ENCODE measurements at places on chromosomes 16 and 17. TPM values are rescaled to one million over a fixed set of nuclear protein-coding genes. Genes with fewer than 3 reads are reported as not detected.
A peak's percentile ranks its signal among the peaks of the same experiment; 100 is the strongest.

The NFE2L1 gene
- total RNA-seq, result 418 TPM

The P2RX1 gene
- 0.85 TPM for total RNA-seq

The NUP93 gene
- 18.1 TPM for total RNA-seq

The HOXB9 gene
- total RNA-seq, result not detected

GRCh38 chr17:29291163-29291752 is 2.7 kb downstream of the NUFIP2 start:
- H3K4me3 ChIP-seq, result peak overlapping the region; percentile 93
- no peak for DNase-seq
- H3K27ac ChIP-seq, result peak overlapping the region; percentile 100

DNA sequence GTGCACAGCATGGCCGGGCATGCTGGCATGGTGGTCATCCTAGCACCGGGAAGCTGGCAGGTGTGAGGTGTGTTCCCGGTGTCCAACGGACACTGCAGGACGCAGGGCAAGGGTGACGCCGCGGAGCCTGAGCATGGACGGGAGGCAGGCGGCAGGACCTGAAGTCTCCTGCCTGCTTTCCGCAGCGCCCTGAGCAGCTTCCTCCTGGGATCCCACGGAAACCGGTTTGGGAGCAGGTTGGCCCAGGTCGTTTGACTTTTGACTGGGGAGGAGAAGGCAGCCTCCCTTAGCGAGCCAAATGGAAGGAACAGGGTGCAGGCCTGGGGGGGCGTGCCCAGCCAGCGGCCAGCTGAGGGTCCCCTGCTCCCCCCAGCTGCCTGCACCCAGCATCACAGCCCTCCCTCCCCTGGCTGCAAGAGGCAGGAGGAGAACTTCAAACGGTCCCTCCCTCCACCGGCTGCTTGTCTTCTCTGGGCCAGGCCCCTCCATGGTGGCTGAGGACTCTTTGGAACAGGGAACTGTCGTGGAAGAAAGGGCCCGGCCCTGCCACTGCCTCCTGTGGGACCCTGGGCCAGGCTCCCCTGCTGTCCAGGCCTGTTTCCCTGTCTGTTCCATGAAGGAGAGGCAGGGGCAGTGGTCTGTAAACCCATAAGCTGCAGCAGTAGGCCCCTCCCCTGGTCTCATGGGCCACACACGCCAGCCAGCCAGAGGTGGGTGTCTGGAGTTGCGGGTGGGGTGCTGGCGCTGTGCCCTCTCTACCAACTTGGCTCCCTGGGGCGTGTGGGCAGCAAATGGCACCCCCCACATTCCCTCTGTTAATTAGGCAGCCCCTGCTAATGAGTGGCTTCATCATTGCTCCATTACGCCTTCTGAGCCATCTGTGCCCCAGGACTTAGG is 7.8 kb upstream of the ADGRG1 start:
- H3K27ac ChIP-seq, result no peak overlapping the region
- no peaks in the 10 kb centered on the region for H3K27me3 ChIP-seq
- H3K4me1 ChIP-seq, result peaks cover 30% of the 10 kb centered on the region
- no peak for DNase-seq
- H3K36me3 ChIP-seq, result no peaks in the 10 kb centered on the region

DNA sequence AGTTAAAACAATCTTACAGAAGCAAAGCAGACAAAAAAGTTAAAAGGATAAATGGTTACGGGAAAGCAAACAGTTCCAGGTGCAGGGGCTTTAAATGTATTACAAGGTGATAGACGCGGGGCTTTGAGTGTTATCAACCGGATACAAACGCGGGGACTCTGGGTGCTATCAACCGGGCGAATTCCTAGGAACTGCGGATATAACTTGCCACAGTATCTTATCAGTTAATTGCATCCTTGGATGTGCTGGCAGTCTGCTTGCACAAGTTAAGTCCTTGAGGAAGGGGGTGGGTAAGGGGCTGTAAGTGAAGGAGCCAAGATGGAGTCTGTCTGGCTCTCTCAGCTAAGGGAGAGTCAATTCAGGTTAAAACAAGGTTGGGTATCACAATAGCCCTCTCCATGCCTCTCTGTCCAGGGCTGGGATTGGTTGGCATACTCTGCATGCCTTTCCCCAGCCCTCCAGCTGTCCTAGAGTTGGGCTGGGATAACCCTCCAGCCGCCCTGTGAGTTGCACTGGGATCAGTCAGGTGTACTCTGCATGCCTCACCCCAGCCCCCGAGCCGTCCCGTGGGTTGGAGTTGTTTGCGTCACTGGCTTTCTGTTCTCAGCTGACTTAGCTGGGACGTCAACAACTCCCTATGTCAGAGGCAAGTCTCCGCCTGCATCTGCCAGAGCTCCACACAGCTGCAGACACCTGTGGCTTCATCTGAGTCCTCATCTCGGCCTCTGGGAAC is 40.9 kb downstream of the TMEM235 start:
- H3K4me3 ChIP-seq, result no peak overlapping the region
- peak; percentile 70 for DNase-seq
- H3K27ac ChIP-seq, result no peak overlapping the region
- H3K27me3 ChIP-seq, result no peaks in the 10 kb centered on the region
- H3K4me1 ChIP-seq, result no peaks in the 10 kb centered on the region

The SMIM5 gene
- total RNA-seq, result 6.4 TPM
